Esophagus squamous epithelium (tissue), 5 donors: ENCODE measurements at places on chromosomes 6 and 20.

- DNase-seq: no peak
Measured at GRCh38 chr6:93272896-93273295, 146.5 kb downstream of the EPHA7 start.

DNA sequence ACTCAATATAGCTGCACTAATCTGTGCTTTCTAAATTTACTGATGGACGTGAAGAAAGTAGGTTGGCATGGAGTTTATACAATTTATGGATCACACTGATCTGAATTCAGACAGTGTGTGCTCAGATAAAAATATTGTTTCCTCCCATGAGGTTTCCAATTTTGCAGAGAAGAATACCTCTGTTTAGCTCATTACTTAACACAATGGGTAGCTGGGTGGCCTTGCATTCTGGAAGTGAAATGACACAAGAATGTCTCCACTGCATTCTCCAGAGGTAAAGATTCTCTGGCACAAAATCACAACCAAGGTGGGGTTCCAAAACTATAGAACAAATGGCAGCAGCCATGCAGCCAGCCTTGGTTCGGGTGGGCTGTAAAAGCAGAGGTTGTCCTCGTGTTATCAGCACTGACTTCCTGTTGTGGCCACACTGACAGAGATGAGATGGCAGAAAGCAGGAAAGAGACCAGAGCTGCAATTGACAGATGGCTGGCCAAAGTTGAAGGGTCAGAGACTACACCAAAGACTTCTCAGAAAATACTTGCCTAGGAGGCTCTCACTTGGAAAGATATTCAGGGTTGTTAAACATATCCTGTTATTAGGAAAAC is 50.2 kb downstream of the HDAC2 start:
- DNase-seq: no peak

GRCh38 chr6:50278663-50279062 is 228.9 kb upstream of the DEFB112 start:
- DNase-seq: no peak

DNA sequence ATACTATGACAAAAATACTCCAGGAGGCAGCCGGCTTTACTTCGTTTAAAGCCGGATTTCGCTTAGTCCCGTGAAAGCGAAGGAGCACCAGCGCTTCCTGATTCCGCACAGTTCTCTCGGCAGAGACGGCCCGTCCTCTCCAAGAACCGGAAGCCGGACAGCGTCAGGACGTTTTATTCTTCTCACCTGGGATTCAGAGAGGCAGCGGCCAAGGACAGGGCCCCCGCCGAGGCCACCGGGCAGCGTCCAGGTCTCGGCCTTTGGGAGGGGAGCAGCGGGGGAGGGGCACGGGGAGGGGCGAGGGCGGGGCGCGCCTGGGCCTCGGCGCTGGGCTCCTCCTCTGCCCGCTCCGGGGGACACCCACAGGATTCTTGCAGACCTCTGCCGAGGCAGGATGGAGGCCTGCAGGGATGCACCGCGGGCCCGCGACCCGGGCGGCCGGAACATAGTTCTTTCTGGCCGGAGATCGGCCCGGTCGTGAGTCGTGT is 2.8 kb upstream of the DIDO1 start:
- no peak for DNase-seq

GRCh38 chr20:44795836-44796235 is 14.5 kb downstream of the RIMS4 start:
- DNase-seq: no peak

GRCh38 chr6:47655719-47656595 is 42.4 kb upstream of the ADGRF4 start:
- DNase-seq: no peak

- no peak for DNase-seq
Measured at GRCh38 chr6:27829453-27830211, 82.6 kb downstream of the OR2B2 start.

- DNase-seq: no peak
Measured at GRCh38 chr20:62845416-62846160, 16.0 kb downstream of the TCFL5 start.

- no peak for DNase-seq
Measured at GRCh38 chr6:47084610-47085009, 42.5 kb upstream of the ADGRF1 start.

DNA sequence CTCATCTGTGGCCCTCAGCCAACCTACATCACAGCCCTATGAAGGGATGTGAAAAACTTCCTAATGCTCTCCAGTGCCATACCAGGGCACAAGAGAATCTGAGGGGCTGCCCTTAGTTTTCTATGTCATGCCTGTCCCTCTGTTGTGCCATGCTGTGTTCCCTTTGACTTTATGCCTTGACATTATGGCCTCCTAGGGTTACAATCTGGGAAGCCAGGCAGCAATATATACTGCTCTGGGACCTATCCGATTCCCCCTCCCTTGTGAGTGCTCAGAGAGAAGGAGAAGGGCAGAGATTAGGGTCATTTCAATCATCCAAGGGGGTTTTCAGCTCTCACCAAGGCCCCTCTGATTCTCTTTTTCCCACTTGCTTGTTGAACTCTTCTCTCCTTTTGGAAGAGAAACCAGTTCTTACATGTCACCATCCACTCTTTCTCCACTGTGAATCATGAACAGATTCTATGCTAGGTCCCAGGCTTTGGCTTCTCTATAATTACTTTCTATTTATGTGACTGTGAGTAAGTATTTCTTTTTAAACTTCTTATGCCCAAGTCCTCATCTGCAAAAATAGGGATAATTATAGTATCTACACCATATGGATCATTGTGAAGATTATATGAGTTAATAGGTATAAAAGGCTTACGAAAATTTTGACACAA is 14.2 kb upstream of the FRK start:
- DNase-seq: no peak

DNA sequence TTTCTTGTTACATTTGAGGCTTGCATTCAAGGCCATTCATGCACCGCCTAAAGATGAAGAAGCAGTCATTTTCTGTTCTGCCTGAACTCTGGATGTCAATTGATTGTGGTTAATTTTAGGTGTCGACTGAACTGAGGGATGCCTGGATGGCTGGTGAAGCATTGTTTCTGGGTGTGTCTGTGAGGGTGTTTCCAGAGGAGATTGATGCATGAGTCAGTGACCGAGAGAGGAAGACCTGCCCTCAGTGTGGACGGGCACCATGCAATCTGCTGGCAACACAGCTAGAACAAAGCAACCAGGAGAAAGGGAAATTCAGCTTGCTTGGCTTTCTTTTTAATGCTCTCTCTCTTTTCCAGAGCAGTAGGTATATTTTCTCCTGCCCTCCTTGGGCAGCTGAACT is 164.1 kb upstream of the ECI2 start:
- DNase-seq: no peak

DNA sequence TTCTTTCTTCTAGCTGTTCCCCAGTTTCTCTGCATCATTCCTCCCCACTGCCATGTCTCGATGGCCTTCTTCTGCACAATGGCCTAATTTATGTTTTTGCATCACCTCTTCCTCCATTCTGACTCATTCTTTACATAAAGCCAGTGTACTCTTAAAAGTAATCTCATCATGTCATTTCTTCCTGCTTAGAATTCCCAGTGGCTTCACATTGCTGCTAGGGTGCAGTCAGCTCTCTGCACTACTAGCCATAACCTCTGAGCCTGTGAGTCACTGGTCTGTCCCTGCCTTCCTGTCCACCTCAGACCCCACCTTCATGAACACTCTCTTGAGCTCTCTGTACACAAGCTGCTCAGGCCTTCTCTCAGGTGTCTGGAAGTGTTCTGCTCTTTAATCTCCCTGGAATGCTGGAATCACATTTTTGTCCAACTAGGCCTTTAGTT is 24.1 kb upstream of the TRIM27 start:
- no peak for DNase-seq

DNA sequence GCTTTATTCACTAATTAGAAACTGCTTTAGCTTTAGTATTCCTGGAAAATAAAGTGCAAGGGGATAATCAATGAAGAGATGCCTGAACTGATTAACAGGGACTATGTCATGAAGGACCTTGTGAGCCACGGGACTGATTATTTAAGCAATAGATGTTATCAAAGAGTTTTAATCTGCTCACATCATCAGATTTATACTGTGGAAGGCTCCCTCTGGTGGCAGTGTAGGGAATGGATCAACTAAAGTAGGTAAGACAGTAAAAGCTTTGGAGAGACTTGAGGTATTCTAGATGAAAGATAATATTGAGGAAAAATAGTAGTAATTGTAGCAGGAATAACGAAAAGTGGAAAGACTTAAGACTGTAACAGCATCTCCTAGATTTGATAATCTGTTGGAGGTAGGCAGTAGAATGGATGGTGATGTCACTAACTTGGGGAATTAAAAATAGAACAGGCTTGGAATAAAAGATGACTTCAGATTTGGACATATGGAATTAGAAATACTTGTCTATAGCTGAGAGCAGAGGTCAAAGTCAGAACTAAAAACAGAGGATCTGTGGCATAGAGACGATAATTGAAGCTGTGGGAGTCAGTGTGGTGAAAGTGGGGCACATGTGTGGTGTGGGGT is 80.3 kb upstream of the HTR1E start:
- DNase-seq: no peak

DNA sequence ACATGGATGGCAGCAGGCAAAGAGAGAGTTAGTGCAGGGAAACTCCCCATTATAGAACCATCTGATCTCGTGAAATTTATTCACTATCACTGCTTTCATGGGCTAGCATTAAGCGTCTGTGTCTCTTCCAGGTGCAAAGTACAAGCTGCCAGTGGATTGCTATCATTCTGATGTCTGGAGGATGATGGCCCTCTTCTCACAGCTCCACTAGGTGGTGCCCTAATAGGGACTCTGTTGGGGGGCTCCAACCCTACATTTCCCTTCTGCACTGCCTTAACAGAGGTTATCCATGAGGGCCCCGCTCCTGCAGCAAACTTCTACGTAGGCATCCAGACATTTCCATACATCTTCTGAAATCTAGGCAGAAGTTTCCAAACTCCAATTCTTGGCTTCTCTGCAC is 347.8 kb upstream of the HS3ST5 start:
- DNase-seq: no peak

GRCh38 chr20:15265581-15266309 is 928.3 kb upstream of the FLRT3 start:
- DNase-seq: no peak

- no peak for DNase-seq
Measured at GRCh38 chr20:2206957-2207769, 88.6 kb upstream of the TGM3 start.

GRCh38 chr6:119311514-119312142 is 37.9 kb downstream of the MAN1A1 start:
- DNase-seq: no peak

DNA sequence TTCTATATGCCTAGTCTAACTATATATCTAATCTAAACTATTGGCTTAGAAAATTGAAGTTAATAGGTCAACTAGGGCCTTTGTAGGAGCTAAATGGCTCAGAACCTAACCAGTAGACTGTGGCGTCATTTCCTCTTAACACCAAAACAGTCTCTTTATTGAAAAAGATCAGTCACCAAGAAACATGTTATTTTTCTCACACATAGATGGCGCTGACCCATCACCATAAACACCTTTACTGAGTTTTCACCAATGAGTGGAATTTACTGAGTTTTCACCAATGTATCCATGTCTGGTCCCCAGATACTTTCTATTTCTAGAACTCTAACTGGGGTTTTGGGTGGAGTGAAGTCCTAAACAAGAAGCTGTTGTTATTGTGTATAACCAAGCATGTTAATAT is 636.0 kb downstream of the BCKDHB start:
- no peak for DNase-seq

DNA sequence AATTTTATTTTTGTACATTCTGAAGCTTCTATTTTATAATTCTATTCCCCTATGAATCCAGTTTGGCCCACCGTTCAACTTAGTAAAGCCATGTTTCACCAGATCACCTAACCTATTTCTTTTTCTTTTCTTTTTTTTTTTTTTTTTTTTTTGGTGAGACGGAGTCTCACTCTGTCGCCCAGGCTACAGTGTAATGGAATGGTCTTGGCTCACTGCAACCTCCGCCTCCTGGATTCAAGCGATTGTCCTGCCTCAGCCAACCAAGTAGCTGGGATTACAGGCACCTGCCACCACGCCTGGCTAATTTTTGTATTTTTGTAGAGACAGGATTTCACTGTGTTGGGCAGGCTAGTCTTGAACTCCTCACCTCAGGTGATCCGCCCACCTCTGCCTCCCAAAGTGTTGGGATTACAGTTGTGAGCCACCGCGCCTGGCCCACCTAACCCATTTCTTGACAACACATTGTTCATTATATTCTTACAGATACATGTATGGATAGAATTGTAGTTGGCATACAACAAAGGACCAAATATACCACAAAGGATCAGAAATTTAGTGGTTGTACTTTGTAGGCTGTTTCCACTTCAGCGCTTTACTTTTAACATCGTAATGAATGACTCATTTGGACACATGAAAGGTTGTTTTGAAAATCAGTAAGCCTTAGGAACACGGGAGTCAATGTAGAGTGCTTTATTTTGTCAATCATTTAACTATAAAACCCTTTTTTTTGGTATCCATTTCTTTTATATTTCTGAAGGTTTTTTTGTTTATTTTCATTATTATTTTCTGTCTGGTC is 63.2 kb downstream of the GJA1 start:
- no peak for DNase-seq

- no peak for DNase-seq
Measured at GRCh38 chr20:48877304-48877703, 44.2 kb upstream of the ARFGEF2 start.

DNA sequence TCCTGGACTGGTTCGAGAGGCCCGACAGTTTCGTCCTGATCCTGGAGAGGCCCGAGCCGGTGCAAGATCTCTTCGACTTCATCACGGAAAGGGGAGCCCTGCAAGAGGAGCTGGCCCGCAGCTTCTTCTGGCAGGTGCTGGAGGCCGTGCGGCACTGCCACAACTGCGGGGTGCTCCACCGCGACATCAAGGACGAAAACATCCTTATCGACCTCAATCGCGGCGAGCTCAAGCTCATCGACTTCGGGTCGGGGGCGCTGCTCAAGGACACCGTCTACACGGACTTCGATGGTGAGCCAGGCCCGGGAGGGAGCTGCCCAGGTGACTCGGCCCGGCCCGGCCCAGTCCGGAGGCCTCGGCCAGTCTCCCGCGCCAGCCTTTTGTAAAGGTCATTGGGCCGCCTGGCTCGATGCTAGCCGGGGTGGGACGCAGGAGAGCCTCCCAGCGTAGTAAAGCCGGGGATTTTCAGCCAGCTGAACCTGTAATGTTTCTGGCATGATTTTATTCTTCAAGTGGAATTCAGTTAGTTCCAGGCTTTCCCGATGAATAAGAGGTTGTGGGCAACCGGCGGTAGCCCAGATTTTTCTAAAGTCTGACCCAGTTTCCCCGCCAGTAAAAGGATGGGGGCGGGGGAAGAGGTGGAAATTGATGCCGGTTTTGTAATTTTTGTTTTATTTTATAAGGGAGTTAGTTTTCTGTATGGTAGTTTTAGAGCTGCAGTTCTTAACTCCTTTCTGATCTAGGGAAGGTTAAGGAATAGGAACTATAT is 1.4 kb downstream of the PIM1 start:
- DNase-seq: no peak

GRCh38 chr20:32115211-32115767 is 5.8 kb downstream of the TM9SF4 start:
- DNase-seq: no peak

DNA sequence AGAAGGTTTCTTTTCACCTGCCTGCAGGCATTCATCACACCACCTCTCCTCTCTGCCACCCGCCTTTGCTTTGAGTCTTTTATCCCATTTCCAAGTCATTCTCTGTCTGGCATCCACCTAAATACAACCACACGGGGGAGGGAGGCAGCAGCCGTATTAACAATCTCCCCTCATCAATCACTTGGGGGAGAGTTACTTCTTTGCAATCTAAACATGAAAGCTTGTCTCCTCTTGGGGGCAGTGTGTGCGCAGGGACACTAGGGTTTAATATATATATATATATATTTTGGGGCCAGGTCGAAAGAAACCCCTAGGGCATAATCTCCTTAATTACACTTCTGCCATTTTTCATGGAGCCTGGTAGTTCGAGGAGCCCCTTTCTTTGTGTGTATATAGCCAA is 214.5 kb downstream of the TSHZ2 start:
- DNase-seq: no peak
